ENCODE measurements at places on chromosomes 7 and 10. TPM values are rescaled to one million over a fixed set of nuclear protein-coding genes. Genes with fewer than 3 reads are reported as not detected.

DNA sequence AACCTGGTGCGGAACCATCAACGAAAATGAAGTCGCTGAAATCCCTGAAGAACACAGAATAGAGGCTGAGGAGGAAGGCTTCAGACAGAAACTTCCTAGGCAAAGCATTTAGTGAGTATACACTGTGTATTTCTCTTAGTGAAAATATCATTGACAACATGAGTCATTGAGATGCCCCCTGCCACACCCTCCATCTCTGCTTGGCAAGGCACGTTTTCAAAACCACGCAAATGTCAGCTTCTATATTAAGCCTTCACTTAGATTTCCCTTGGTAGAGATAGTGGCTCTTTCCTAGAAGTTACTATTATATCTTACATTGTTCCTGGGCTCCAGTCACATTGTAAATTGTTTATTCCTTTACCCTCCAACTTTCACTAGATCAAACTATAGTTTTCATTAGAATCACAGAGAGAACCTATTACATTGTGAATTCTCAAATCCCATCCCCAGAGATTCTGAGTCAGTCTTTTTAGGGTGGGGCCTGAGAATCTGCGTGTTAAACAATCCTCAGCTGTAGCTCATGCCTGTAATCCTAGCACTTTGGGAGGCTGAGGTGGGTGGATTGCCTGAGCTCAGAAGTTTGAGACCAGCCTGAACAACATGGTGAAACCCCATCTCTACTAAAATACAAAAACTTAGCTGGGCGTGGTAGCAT is 4.6 kb upstream of the SKAP2 start:
- no peak for DNase-seq

GRCh38 chr10:74021248-74022055 is 23.5 kb downstream of the VCL start:
- no peak for DNase-seq

- DNase-seq: no peak
These were observed 157.4 kb upstream of the TBX20 start for GRCh38 chr7:35411331-35411730.

Gene INSYN2A
- 15.9 TPM for total RNA-seq

Gene LRRD1
- total RNA-seq: 1.2 TPM

Gene GHITM
- total RNA-seq: 165 TPM
